ENCODE measurements at places on chromosomes 7 and 10. TPM values are rescaled to one million over a fixed set of nuclear protein-coding genes. Genes with fewer than 3 reads are reported as not detected.

The SNX13 gene
- total RNA-seq: 33.9 TPM

The GARS1 gene
- 106 TPM for total RNA-seq

The PLPP4 gene
- 10.7 TPM for total RNA-seq

The HHEX gene
- total RNA-seq: 3.2 TPM

The SLIT1 gene
- total RNA-seq: not detected

The PAPOLB gene
- 0.40 TPM for total RNA-seq

The CYP3A4 gene
- total RNA-seq: not detected

The NKX2-3 gene
- 0.07 TPM for total RNA-seq

The ASB10 gene
- not detected for total RNA-seq

- DNase-seq: no peak
Observed at GRCh38 chr7:17988141-17988540, 39.5 kb downstream of the PRPS1L1 start.

DNA sequence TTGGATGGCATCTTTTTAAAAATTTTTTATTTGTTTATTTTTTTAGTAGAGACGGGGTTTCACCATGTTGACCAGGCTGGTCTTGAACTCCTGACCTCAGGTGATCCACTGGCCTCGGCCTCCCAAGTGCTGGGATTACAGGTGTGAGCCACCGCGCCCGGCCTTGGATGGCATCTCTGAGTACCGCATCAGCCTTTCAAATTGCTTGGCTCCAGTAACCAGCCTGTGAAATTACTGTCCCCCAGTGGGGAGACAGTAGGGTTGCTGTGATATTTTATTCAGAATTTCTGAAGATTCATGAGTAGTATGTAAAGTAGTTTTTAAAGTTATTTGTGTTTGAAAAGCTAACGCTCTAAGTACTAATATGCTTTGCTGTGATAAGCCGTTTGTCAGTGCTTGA, 1.2 kb downstream of the NUB1 start:
- DNase-seq: no peak

GRCh38 chr10:123229927-123230630, 75.9 kb downstream of the BUB3 start:
- DNase-seq: peak; percentile 75

DNA sequence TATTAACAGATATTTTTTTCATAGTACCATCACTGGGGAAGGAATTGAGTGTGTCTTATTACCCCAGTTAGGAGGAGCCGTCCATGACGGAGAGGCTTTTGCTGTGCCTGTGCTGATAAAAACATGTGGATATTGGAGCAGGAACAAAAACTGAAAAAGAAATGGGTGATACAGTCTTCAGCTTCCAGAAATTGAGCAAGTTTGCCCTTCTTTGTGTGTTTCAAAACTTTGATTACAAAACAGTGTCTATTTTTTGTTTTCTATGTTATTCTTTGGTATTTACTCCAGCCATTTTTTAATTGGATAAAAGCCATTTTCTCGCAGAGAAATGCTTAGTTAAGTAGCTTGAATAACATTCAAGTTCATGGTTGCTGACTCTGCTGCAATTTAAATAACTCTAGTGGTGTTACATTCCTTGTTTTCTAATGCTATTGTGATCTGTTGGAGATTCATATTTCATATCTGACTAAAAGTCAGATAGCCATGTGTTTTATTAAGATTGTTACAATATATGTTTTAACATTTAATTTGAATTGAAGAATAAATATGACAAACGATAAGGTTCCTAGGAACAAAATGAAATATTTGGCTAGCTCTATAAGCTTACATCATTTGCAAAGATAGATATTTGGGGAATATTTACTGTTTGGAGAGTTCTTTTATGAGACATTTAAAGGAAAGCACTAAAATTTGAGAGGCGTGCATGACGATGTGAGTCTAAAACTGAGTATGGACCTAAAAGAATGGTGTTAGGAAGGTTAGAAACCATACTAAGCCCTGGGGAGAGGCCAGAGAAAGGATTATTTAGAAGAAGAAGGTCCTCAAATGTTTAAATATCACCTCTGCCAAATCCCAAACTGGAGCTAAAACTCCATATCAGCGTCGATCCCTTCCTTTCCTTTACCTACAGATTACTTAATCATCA, 747.3 kb upstream of the CELF2 start:
- DNase-seq: no peak

DNA sequence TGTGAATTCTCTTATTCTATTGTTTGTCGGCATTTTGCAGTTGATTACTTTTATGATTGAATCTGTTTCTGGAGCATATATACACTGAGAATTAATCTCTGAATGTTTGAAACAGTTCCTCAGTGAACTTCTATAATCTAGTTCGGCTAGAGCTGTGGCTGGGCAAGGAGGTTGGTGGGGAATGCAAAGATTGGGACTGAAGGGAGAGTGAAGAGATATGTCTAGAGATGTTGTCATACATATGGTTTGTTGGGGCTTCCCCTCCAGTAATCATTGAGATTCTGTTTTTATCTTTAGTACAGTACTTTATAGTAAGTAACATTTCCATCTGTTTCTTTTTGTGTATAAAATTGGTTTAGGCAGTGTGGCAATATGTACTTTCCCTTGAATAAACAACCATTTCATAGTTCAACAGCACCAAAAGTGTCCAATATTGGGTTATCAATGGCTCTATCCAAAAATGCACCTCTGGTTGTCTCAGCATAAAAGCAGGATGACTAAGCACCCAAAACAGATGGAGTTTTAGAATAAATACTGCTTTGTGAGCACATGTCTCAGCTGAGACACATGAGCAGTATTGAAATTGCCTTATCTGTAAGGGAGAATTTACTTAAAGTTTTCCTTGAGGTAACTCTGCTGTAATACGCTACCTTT, 36.7 kb downstream of the WAC start:
- DNase-seq: peak; percentile 9

GRCh38 chr10:132634241-132634946, 96.8 kb downstream of the INPP5A start:
- DNase-seq: peak; percentile 13

- DNase-seq: no peak
Observed at GRCh38 chr10:52331638-52332364, 17.7 kb downstream of the DKK1 start.

GRCh38 chr7:124033095-124033806, 384 bp upstream of the TMEM229A start:
- DNase-seq: no peak

DNA sequence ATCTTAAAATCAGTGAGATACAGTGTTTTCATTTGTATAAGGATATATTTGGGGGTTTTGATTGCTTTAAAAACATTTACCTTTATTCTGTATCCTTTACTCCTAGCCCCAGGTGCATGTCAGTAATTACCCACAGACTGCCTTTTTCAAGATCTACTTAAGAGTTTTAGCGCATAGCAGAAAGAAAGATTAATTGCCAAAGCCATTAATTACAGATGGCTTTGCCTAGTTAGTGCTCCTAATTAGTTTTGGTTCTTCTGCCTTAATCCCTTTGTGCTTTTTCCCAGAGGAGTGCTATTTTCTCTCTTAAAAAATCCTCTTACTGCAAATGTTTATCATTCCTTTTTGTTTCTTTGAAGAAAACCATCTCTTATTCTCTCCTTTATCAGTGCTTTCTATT, 122.8 kb downstream of the MAPK8 start:
- no peak for DNase-seq

- peak; percentile 64 for DNase-seq
Observed at GRCh38 chr7:73899731-73900142, 38.8 kb downstream of the TMEM270 start.

GRCh38 chr7:11343818-11344413, 370.2 kb downstream of the PHF14 start:
- DNase-seq: peak; percentile 78

DNA sequence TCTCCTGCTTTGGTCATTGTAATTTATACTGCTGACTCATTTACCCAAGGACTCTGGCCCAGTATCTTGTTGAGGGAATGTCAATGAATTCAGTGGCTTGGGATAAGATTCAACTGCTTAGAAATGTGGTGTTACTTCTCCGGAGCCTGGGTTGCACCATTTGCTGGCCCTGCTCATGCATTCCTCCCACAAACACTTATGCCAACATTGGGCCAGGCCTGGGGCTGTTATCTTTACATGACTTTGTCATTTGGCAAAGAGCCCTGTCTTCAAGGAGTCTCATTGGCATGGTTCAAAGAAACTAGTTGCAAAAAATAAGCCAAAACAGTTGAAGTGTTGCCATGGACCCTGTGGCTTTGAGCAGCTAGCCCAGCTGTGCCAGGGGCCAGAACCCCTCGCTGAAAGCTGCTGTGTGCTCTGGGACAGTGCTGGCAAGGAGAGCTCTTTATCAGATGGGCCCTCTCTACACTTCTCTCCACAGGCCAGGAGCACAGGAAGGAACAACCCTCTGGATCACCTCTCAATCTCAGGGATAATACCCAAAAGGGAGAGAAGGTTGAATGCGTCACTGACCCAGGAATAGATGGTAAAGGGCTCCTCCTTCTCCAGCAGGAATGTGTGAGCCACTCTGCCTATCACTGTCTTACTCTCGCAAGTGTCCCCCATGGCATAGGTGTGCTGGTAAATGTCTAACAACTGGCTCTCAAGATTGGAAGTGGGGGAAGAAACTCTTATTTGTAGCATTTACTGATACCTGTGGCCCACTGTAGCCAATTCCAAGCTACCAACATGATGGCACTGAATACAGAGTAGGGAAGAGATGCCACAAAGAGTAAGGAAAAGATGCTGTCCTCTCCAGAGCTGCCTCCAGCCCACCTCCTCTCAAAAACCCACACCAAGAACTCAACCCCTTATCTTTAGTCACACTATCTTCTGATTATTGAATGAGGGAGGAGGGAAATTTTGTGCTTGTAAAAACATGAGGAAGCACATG, 23.5 kb upstream of the PDE1C start:
- peak; percentile 96 for DNase-seq

DNA sequence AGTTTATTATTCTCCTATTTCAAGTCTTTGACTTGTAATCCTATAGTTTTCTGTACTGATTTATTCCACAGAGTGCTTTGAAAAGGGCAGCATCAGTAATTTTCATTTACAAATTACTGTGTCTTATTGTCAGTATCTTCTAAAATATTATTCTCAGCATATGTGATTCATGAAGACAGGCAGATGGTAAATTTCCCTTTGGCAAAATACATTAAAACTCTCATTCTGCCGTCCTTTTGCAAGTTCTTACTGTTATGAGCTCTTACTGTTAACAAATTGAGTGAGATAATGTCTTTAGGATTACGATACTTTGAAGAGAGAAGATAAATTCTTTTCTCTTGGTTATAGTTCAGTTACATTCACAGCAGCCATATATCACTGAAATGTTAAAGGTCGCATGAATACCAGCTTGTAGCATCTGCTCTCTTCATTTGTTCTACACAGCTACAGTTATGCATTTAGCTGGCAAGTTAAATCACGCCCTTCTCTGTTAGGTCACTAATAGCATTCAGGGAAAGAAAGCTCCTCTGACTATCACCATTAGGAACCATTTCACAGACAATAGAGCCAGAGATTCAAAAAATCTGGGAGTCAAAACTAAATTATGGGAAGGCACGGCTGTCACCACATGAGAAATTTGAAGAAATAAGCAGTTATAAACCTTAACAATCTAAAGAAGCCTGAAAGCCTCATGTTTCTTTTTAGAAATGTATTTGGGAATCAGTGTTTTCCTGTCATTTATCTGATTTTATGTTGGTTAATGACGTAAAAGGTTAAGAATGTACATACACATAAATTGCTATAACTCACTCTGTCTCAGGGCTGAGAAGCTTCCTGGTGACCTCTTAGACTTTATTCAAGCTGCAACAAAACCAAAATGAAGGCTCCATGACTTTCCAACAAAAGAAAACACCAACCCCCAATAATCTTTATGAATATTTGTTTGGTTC, 109.6 kb upstream of the SP4 start:
- DNase-seq: no peak

DNA sequence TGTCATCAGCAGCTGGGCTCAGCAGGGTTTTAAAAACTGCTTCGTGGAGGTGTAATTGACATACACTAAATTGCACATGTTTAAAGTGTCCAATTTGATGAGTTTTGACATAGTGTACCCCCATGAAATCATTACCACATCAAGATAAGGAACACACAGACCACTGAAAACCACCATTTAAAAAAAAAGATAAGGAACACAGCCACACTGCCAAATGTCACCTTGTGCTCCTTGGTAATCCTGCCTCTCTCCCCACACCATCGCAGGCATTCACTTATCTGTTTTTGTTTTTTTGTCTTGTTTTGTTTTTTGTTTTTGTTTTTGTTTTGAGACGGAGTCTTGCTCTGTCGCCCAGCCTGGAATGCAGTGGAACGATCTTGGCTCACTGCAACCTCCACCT, 75.0 kb downstream of the NEURL1 start:
- no peak for DNase-seq

Measured in PC-3 (cell line).